ENCODE measurements at places on chromosomes 1 and 21.

DNA sequence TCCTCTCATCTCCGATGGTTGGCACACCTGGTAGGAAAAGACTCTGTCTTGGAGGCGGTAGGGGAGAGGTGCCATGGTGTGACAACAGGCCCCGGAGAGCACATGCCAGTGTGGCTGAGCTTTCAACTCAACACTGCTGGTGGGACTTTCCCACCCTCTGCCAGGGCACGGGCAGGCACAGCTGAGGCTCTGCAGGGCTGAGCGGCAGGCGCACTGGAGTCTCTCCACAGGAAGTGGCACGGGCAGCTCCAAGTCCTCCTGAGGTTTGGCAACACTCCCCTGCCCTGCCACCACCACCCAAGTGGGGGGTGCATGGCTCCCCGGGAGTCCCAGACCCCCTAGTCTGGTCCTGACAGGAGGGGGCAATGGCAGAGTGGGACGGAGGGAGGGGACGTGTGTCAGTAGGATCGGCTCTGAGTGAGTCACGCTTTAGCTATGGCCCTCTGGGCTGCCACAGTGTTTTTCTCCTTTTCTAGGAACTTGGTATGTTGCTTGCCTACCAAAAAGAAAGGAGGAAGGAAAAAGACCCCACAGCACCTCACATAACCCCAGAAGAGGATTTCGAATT, 27.3 kb upstream of the EVA1B start:
- no peak for DNase-seq

DNA sequence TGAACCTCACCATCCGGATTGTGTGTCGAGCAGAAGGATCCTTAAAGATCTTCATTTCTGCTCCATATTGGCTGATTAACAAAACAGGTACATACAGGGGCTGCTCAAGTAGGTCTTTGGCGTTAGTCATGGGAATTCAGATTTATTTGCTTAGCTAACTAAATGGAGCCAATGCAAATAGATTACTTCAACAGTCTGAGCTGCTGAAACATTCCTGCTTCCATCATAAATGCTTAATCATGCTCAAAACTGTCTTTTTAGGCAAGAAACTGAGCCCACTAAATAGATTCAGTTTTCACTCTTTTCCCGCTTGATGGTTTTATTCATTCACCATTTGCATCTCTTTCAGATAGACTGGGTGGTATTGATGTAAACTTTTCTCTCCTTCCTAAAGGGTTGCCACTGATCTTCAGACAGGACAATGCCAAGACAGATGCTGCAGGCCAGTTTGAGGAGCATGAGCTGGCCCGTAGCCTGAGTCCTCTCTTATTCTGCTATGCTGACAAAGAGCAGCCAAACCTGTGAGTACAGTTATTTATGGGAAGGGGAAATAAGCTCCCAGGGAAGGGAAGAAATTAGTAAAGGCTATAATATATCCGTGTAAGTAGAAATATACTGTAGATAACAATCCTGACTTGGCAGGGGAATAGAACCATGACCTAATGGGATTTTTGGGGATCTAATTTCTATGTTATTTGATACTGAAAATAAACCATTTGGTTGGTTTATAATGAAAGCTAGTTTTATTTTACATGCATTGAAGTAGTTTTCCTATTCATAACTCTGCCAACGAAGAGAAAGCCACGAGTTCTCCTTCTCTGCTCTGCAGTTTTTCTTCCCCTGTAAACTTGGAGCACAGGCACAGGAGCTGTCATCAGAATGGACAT, 126.4 kb downstream of the VPS13D start:
- DNase-seq, result no peak

DNA sequence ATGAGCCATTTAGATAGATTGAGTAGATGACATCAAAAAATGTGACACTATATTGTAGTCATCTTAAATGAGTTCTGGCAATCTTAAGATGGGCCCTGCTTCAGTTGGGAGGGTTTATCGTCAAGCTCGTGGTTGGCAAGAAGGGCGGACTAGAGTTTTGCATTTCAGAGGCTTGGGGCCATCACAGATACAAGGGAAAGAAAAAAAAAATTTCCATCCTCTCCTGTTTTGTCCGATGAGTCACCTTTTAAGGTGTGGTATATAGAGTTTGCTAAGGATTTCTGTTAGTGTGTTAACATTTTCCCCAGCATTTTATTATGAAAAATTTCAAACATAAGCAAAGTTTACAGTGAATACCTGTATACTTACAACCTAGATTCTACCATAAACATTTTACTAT, 31.8 kb upstream of the KCNQ4 start:
- no peak for DNase-seq

DNA sequence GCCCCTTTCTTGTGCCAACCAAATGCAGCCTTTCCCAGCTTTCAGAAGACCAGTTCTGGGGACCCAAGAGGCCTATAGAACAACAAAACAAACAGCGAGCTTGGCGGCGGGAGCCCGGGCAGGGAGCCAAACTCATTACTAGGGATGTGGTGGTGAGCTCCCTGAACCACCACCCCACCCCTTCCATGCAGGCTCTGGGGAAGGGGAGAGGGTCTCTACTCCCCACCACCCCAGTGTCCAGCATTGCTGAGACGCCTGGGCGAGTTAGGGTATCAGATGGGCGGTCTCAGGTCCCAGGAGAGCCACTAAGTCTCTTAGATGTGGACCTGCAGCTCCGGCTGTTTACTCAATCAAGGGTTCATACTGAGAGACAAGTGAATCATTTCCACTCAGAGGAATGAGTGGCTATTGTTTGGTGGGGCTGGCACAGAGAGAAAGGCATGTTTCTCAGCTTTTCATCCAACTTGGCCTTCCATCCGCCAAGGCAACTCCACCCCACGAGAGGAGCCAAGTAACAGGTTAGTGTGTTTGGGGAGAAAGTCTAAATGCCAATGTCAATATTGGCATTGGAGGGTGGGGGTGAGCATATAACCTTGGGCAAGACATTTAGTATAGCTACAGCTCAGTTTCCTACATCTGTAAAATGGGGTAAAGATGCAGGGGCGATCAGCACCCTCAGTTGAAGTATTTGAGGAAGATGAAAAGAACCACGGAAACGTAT, 40.9 kb downstream of the PLXNA2 start:
- no peak for DNase-seq

DNA sequence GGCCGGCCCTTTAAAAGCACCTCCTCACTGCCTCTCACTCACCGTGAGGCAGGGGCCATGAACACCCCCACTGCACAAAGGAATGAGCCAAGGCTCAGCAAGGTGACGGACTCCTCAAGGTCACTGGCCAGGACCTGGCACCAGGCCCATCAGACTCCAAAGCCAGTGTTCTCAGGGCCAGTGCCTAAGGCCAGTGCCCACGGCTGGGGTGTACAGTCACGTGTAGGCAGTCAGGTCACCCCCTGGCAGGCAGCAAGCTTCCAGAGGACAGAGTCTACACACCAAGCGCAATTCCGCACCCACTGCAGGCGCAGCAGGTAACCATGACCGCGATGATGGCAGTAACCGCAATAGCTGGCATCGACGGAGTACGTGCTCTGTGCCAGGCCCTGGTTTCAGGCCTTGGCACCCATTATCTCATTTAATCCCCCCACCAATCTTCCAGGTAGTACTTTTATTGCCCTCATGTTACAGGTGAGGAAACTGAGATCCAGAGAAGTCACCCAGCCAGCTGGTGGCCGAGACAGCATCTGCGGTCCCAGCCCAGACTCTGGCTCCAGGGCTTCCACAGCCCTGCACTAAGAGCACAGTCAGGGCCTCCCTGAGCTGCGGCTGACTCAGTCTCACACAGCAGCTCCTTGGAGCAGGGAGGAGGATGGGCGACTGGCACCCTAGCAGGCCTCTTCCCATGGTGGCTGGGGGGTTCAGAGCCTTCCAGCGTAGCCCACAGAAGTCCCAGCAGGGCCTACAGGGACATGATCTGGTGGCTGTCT, 27.0 kb downstream of the RAP1GAP start:
- no peak for DNase-seq

DNA sequence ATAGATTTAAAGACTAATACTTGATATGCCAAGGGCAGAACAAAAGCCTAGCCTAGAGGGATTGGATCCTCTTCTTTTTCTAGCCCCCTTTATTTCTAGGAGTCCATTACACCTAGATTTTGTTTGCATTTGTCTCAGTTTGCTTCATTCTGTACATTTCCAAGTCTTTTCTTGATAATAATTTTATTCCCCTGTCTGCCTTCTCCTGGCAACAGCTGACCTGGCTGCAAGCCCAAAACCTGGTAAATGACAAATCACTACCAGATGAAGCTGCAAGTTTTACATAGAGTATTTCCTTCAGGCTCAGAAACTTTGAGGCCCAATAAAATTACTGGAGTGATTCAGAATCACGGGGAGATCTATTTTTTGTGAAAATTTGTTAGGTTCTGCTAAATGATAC, 36.5 kb upstream of the LHX8 start:
- no peak for DNase-seq

DNA sequence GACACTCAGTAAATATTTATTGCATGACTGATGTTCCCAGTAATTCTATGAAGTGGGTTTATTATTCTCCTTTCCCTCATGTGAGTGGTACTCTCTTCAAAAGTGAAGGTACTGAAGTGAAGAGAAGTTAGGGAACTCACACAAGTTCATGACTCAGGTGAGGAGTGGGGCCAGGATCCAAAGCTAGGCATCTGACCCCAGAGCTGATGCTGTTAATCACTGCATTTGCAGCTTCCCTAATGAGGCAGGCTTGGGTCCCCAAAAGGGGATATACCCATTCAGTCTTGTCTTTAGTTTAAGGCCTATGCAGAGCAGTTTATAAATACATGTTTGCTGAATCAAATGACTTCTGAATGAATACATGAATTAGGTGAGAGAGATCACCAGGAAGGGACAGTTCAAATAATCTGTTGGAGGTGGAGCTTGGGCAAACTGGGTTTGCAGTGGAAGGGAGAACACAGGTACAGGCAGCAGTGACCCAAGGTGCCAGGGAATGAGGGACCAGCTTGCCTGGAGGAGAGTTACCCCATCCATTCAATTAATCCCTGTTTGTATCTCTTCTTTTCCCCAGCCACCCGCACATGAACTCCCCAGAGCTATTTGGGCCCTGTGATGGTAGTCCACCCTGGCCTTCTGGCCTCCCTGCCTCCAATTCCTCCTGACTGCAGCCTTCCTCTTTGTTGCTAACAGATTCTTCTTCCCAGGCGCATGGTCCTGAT, 2.0 kb downstream of the CD58 start:
- DNase-seq, result no peak

GRCh38 chr1:115807723-115808122, 33.2 kb downstream of the NHLH2 start:
- peak; percentile 31 for DNase-seq

- DNase-seq, result no peak
These were observed 32.5 kb downstream of the OR6Y1 start for GRCh38 chr1:158521666-158522058.

GRCh38 chr1:178438432-178438831, 58.3 kb downstream of the CLEC20A start:
- no peak for DNase-seq

Measured in KG1 (cell line).